ENCODE measurements at places on chromosomes 6 and 20. TPM values are rescaled to one million over a fixed set of nuclear protein-coding genes. Genes with fewer than 3 reads are reported as not detected.

- no peak for DNase-seq
These were observed 83.1 kb upstream of the PHACTR2 start for GRCh38 chr6:143594647-143595046.

DNA sequence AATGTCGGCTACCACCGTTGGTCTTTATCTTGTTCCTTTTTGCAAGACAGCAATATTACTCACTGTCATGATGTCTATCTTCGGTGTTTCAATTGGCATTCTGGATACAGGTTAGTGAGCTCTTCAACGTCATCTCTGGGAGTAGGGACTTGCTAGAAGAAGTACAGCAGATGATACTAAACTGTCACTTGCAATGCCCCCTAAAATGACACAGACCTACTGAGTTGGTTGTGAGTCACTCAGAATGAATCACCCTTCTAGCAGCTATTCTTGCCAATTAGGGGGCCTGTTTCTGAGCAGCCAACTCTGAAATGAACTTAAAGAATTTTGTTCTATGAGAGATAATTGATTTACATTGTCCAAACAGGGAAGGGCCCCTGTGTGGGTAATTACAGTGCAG, 176.5 kb downstream of the SLC16A10 start:
- DNase-seq: no peak

DNA sequence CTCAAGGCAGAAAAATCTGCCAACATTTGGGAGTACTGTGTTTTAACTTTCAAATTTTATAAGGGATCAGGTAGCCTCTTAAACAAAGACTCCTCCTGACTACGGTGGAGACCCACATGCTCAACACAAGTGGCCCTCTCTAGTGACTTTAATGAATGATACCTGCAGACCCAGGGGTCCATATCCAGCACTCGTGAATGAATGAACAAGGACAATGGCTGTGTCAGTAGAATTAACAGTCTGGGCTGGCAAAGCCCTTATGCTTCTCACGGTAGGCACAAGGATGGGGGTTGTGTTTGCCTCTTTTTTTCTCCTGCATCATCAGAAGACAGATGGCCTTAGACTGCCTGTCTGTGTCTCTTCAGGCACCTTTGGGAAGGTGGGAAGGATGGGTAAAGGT, 112.6 kb upstream of the TRAF3IP2 start:
- DNase-seq: no peak

GRCh38 chr6:11632231-11632630, 94.7 kb downstream of the TMEM170B start:
- no peak for DNase-seq

ZSCAN23 gene
- total RNA-seq: 0.07 TPM

ATAT1 gene
- 2.6 TPM for total RNA-seq

DNA sequence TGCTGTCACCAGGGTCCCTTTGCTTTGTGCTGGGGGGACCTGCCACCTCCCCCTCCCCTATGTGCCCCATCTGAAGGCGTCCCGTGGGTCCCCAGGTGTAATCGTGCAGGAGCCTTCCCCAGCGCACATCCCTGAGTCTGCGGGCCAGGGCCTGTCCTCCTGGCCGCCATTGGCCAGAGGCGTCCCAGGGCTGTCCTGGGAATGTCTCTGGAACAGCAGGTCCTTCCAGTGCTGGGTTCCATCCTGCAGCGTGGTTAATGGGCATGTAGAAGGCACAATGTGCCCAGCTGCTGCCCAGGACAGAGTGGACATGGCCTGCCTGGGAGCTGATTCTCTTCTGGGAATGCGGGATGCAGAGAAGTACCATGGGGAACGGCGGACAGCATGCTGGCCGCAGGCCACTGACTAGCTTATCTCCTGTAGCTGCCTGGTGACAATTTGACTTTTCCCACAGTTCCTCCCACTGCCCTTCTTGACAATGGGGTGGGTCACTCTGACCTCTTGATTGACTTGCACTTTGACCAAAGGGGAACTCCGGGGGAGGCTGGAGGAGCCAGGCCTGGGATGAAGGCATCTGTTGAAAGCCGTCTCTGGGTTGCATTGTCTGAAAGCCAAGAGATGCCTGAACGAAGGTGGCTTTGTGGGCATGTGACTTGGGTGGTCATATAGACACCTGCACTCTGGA, 64.0 kb downstream of the CTCFL start:
- DNase-seq: no peak

DNA sequence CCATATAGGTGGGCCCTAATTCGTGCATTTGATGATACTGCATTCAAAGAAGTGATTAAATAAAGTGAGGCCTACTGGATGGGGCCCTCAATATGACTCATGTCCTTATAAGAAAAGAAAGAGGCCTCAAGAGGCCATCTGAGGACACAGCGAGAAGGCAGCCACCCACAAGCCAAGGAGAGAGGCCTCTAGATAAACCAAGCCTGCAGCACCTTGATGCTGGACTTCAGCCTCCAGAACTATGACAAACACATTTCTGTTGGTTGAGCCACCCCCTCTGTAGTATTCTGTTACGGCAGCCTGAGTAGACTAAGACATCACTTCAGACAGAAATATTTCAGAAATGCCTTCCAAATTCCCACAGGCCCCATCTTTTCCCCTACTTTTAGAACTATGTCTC, 82.5 kb upstream of the PLEKHG1 start:
- no peak for DNase-seq
